ENCODE measurements at places on chromosomes 2 and 18. TPM values are rescaled to one million over a fixed set of nuclear protein-coding genes. Genes with fewer than 3 reads are reported as not detected.

- no peaks in the 10 kb centered on the region for H3K27me3 ChIP-seq
- no peak overlapping the region for H3K27ac ChIP-seq
- peaks cover 18% of the 10 kb centered on the region for H3K36me3 ChIP-seq
Measured at GRCh38 chr18:9380621-9381395, 46.2 kb downstream of the TWSG1 start.

GRCh38 chr2:62119311-62119974 lies 76.5 kb upstream of the B3GNT2 start:
- peaks cover 34% of the 10 kb centered on the region for H3K4me1 ChIP-seq
- H3K27me3 ChIP-seq, result no peaks in the 10 kb centered on the region
- DNase-seq, result no peak
- H3K27ac ChIP-seq, result no peak overlapping the region
- peaks cover 5% of the 10 kb centered on the region for H3K36me3 ChIP-seq

PCGF1 gene
- total RNA-seq, result 41.3 TPM

GRCh38 chr2:23624378-23624777 lies 239.4 kb downstream of the KLHL29 start:
- no peak for DNase-seq
- H3K27me3 ChIP-seq, result peaks cover 4% of the 10 kb centered on the region
- no peaks in the 10 kb centered on the region for H3K4me1 ChIP-seq

PUS10 gene
- 12.6 TPM for total RNA-seq

- H3K4me1 ChIP-seq, result no peaks in the 10 kb centered on the region
- no peak for DNase-seq
- no peak overlapping the region for H3K27ac ChIP-seq
- no peak overlapping the region for H3K4me3 ChIP-seq
Measured at GRCh38 chr2:45483997-45484396, 127.1 kb downstream of the SRBD1 start.

DNA sequence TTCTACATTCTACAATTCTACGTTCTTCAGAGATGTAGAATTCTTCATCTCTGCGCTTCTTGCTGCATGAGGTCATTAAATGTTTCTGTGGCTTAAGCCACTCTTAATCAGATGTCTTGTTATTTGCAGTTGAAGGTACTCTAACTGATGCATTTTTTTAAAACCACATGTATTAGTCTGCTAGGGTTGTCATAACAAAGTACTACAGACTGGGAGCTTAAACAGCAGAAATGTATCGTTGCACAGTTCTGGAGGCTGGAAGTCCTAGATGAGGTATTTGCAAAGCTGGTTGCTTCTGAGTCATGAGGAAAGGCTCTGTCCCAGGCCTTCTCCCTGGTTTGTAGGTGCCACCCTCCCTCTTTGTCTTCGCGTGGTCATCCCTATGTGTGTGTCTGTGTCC lies 176.3 kb upstream of the GLI2 start:
- no peak for DNase-seq
- H3K27me3 ChIP-seq, result peaks cover 14% of the 10 kb centered on the region
- no peaks in the 10 kb centered on the region for H3K4me1 ChIP-seq
- no peak overlapping the region for H3K27ac ChIP-seq
- no peak overlapping the region for H3K4me3 ChIP-seq
- no peaks in the 10 kb centered on the region for H3K36me3 ChIP-seq

- peak overlapping the region; percentile 80 for H3K27ac ChIP-seq
- peaks cover 8% of the 10 kb centered on the region for H3K36me3 ChIP-seq
- H3K4me1 ChIP-seq, result peaks cover 76% of the 10 kb centered on the region
- peaks cover 8% of the 10 kb centered on the region for H3K27me3 ChIP-seq
- DNase-seq, result no peak
Measured at GRCh38 chr2:239257511-239257937, 143.3 kb downstream of the HDAC4 start.

DNA sequence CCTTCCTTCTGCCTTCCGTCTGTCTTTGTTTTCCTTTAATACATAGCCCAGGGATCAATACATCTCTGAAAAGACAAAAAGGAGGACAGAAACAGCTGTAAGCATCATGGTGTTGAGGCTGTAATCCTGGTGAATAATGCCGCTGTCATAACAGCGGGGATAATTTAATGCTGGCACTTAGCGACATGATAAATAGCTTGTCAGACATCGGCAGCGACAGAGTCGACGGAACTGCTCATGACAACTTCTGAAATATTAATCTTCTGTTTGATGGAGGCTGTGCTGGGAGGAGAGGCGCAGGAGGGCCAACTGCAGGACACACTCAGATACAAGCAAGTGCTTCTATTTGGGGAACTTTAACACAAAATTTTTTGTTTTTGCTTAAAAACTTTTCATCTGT lies 602.2 kb downstream of the GALR1 start:
- no peak overlapping the region for H3K27ac ChIP-seq
- no peaks in the 10 kb centered on the region for H3K36me3 ChIP-seq
- H3K27me3 ChIP-seq, result peaks cover 38% of the 10 kb centered on the region
- DNase-seq, result no peak
- H3K4me3 ChIP-seq, result no peak overlapping the region

GRCh38 chr2:16656784-16657391 lies 8.7 kb downstream of the CYRIA start:
- peak overlapping the region; percentile 85 for H3K27ac ChIP-seq
- no peaks in the 10 kb centered on the region for H3K27me3 ChIP-seq
- peaks cover 73% of the 10 kb centered on the region for H3K4me1 ChIP-seq
- no peaks in the 10 kb centered on the region for H3K36me3 ChIP-seq
